Activated CD4-positive, alpha-beta memory T cell treated with anti-CD3 and anti-CD28 coated beads, Interleukin-2, amount 10 ng/mL, durations not matched to agents 7 days and 5 days (primary cell): ENCODE measurements at places on chromosomes 4 and X. TPM values are rescaled to one million over a fixed set of nuclear protein-coding genes. Genes with fewer than 3 reads are reported as not detected.

The ENPEP gene
- total RNA-seq = 0.65 TPM

The CXCL5 gene
- not detected for total RNA-seq

The SUPT20HL1 gene
- total RNA-seq = not detected

The CYSLTR1 gene
- 14.4 TPM for total RNA-seq

The TMEM128 gene
- 16.0 TPM for total RNA-seq

The TXK gene
- total RNA-seq = 15.2 TPM

The MGAT4D gene
- total RNA-seq = not detected

The TMEM47 gene
- total RNA-seq = not detected

The LDB2 gene
- not detected for total RNA-seq

The RBMXL3 gene
- not detected for total RNA-seq

The BANK1 gene
- total RNA-seq = 0.33 TPM

The ABCD1 gene
- total RNA-seq = 16.5 TPM

The AREG gene
- total RNA-seq = 0.90 TPM

The SMIM20 gene
- total RNA-seq = 14.4 TPM

The GPRASP3 gene
- total RNA-seq = 1.6 TPM

The APBB2 gene
- total RNA-seq = 1.3 TPM

The GAGE12J gene
- total RNA-seq = not detected

The TAF1 gene
- total RNA-seq = 29.0 TPM

The TMSB15B gene
- 7.5 TPM for total RNA-seq

The GPR119 gene
- not detected for total RNA-seq
